Fibroblast of villous mesenchyme (primary cell): ENCODE measurements at places on chromosomes 16 and 17.

GRCh38 chr16:53864819-53865493 is 161.0 kb downstream of the FTO start:
- DNase-seq: no peak

DNA sequence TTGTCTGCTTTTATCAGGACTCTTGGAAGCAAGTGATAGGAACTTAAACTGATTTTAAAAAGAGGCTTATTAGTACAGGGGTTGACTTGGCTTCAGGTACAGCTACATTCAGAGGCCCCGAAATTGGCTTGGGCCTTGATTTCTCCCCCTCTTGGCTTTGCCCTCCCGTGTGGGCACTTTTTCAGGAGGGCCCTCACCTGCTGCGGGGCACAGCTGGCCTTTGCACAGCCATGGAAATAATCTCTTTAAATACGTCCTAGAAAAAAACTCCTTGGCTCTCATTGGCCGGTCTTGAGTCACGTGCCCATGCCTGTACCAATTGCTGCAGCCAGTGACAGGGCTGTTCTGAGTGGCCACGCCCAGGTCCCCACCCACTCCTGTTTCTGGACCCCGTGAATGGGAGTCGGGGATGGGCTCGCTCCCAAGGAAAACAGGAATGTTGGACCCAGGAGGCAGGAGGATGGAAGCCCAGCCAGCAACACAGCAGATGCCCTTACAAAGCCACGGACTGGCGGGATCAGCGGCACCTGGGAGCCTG is 15.0 kb downstream of the CA5A start:
- no peak for DNase-seq

GRCh38 chr17:44558334-44558709 is 1.0 kb downstream of the FZD2 start:
- peak; percentile 20 for DNase-seq

DNA sequence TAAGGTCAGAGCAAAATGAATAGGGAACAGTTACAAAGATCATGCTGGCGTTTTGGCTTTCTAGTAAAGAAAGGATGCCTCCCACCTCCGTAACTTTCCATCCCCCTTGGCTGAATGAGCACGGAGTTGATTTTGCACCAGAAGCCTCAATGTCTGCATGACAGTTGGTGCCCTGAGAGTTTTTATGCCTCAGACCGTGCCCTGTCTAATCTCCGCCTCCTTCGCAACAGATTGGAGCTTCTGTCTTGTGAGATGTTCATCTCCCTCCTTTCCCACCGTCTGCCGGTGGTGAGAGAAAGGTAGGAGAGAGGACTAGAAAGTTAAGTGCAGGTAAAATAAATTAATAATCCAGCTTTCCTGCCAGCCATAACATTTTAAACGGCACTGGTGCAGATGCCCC is 1.9 kb downstream of the HS3ST4 start:
- no peak for DNase-seq

- DNase-seq: peak; percentile 21
Observed at GRCh38 chr17:40224718-40225550, 5.8 kb downstream of the WIPF2 start.
